ENCODE measurements at places on chromosomes 1 and 21.

DNA sequence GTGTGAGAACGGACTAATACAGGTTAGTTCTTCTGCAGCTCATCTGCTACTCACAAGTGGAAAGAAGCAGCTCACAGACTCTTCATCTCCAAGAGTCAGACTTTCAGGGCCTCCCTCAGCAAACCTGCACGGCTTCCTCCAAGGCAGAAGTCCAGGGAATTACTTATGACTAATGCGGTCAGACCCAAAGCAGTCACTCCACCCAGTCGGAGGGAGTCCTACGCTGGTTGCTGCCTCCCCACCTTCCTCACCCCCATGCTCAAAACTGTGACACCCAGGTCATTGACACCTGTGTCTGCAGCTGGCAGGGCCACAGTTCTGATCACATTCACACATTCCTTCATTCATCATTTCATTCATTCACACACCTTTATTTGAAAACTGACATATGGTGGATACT is 38.4 kb upstream of the PRDM2 start:
- no peak for DNase-seq

DNA sequence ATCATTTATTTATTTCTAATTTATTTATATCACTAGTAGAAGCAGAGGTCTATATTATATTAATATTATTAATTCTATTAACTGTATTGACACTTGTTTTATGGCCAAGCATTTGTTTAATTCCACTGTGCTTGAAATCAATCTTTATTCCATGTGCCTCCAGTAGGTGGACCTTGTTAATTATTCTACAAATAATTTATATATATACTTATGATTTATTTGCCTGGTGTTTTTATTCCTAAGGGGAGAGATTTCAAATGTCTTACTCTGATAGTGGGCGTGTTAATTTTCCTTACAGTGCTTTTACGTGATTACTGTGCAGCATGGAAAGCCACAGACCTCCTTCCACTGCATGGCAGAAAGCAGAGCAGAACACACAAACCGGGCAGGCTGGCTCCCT is 17.5 kb upstream of the OR6N2 start:
- DNase-seq, result no peak

- no peak for DNase-seq
Observed at GRCh38 chr21:40271164-40271563, 403.9 kb downstream of the PCP4 start.

DNA sequence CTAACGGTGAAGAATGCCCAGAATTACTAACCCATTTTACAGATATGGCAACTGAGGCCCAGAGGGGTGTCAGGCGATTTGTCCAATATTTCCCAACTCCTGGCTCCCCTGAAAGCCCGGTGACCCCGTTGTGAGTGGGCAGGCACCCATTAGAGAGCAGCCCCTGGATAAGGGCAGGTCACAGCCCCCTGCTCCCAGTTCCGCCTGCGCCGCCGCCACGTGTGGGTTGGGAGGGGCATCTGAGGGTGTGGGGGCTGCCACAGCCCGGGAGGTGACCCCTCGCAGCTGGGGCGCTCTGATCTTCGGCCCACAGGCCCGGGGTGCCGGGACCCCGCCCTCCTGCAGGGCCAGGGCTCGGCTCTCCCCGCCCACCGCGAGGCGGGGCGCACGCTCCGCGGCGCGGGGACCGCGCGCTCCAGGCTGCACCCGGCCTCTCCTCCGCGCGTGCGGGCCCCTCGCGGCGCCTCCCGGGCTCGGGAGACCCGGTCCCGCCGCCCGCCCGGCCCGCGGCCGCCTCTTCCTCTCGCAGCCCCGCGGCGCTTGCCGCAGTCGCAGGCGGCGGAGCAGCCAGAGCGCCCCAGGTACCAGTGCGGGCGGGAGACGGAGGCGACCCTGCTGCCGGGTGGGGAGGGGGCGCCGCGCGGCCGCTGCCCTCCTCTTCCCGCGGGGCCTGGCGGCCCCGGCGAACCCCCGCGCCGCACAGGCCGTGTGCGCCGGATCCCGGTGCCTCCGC is at the start of gene HTR6:
TSS of gene HTR6 (plus strand) at position 423 of the 733 bp plus-strand sequence. CDS start 879 bp downstream, outside the sequence.
- DNase-seq, result no peak

GRCh38 chr1:158675563-158676323 is 10.8 kb downstream of the SPTA1 start:
- DNase-seq, result no peak

GRCh38 chr1:167679714-167680113 is 42.1 kb upstream of the MPZL1 start:
- DNase-seq, result no peak

- DNase-seq, result no peak
Observed at GRCh38 chr1:119308806-119309205, 59.8 kb upstream of the HAO2 start.

- DNase-seq, result no peak
Observed at GRCh38 chr1:73671530-73671929, 526.4 kb downstream of the LRRIQ3 start.

GRCh38 chr21:38806942-38807284 is 1.2 kb downstream of the ETS2 start:
- no peak for DNase-seq

- no peak for DNase-seq
Observed at GRCh38 chr1:240562111-240562590, 49.8 kb downstream of the GREM2 start.

DNA sequence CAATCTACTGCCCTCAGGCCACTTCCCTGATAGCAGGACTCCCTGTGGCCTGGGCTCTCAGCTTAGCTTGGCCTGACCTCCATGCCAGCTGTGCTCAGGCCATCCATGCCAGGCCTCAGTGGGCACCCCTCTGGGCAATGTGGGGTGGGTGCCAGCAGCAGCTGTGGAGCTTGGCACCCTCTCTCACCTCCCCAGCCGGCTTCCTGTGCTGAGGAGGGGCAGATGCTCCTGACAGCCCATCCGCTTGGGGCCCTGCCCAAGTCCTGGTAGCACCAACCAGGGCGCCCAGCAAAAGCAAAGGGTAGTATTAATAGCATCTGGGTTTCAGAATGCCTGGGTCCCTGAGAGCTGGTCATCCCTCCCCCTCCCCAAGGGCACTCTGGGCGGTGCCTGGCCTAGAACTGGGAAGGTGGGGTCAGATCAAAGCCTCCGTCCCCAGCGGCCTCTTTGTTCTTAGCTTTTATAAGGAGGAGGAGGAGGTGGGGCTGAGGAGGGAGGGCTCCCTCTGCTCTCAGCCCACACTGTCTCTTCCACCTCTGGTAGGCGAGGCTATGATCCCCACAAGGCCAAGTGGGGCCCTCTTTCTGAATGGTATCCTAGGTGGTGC is 6.1 kb downstream of the EFNA4 start:
- DNase-seq, result no peak

- no peak for DNase-seq
Observed at GRCh38 chr1:200741551-200742207, 3.0 kb downstream of the CAMSAP2 start.

- DNase-seq, result no peak
Observed at GRCh38 chr1:167509587-167509986, 8.7 kb downstream of the CD247 start.

GRCh38 chr1:94031591-94031990 is 89.4 kb downstream of the ABCA4 start:
- no peak for DNase-seq

DNA sequence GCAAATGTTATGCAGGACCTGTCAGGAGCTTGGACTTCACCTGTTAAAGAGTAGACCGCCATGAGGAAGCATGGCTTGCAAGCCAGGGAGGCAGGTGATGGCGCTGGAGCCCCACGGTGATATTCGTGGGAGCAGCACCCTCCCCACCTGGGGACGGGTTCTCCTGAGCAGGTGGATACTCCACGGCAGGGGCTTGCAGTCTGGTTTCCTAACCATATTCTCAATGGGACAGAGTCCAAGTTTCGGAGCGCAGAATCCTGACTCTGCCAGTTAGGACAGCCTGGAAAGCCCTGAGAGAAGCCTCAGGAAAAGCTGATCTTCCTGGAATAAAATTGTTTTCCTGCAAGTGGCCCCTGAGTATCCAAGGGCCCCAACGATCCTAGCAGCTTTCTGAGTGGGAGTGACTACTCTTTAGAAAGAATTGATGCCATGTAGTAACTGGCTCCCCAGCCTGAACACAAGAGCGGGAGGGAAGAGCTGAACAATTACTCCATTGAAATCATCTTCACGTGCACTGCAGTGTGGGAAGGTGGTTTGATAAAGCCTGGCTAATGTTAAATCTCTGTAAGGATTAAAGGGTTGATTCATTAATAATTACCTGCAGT is 146.3 kb upstream of the RAB4A start:
- DNase-seq, result no peak

DNA sequence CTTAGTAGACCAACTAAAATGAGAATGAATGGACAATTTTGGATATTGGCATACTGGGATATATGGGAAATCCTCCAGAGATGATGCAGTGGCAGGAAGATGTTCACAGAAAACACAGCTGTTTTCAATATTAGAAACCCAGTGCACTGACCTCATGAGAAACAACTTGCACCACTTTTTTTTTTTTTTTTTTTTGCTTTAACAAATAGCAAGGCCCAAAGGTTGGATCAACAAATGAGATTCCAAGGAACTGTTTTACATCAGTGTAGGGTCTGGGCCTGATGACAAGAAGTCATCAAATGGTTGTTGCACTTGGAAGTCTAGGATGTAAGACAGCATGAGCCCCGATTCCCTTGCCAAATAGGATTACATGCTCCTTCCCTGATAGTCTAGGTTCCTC is 110.7 kb downstream of the SLC25A24 start:
- DNase-seq, result no peak

- no peak for DNase-seq
Observed at GRCh38 chr1:17627239-17628052, 87.9 kb downstream of the ARHGEF10L start.

- peak; percentile 99 for DNase-seq
Observed at GRCh38 chr1:109984456-109985246, at the start of gene AHCYL1. Gene AHCYL1 (plus strand): TSS chr1:109984765. CDS start chr1:109985053, 288 bp downstream.

GRCh38 chr1:64745181-64745985 is 508 bp downstream of the RAVER2 start:
- DNase-seq, result peak; percentile 57

- DNase-seq, result no peak
Observed at GRCh38 chr1:223037845-223038244, 105.2 kb downstream of the TLR5 start.

DNA sequence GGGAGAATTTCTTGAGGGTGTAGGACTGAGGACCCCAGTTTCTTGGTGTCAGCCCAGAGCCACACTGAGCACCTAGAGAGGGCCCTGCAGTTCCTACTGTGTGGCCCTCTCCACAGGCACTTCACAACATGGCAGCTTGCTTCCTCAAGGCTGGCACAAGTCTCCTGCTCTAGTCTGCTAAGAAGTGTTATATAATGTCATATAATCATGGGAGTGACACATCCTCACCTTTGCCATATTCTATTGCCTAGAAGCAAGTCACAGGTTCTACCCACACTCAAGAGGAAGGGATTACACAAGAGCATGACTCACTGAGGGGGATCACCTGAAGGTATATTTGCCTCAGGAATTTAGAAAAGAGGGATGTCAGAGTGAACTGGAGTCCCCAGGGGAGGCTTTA is 5.5 kb upstream of the SNX27 start:
- no peak for DNase-seq

GRCh38 chr21:41255190-41255589 is 61.4 kb upstream of the FAM3B start:
- DNase-seq, result no peak

DNA sequence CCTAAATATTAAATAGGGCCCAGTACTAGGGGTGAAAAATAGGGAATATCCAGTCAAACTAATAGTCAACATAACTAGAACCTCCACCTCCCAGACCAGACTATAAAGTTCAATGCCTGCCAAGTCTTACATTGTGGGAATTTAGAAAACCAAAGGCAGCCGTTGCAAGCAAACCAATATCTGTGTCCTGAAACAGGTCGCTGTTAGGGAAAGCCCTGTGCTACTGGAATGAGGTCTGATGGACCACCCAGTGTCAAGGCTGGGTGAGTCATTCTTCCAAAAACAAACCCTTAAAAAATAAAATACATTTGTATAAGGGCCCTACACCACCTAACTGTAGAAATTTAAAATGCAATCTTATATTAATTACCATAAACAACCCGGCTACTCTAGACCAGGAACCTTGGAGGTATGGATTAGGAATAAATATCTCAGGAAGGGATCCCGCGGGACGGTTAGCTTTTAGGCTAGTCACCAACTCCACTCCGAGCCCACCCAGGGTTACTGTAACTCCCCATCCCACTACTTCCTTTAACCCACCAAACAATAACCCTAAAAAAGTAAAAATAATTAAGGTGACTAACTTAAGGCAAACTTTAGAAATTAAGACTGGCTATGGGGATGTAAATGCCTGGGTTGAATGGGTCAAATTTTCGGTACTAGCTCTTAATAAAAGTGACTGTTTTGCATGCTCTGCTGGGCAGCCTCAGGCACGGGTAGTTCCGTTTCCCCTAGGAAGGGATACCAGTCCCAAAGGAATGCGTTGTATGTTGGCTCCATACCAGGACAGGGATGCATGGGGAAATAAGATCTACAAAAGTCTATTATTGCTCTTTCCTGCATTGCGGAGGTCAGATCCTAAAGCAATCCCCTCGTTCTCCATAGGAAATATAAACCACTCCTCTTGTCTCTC is 65.4 kb upstream of the TLR5 start:
- no peak for DNase-seq

- DNase-seq, result no peak
Observed at GRCh38 chr1:24779689-24780464, 34.6 kb downstream of the CLIC4 start.

GRCh38 chr1:47323599-47324031 is 9.7 kb upstream of the STIL start:
- no peak for DNase-seq

DNA sequence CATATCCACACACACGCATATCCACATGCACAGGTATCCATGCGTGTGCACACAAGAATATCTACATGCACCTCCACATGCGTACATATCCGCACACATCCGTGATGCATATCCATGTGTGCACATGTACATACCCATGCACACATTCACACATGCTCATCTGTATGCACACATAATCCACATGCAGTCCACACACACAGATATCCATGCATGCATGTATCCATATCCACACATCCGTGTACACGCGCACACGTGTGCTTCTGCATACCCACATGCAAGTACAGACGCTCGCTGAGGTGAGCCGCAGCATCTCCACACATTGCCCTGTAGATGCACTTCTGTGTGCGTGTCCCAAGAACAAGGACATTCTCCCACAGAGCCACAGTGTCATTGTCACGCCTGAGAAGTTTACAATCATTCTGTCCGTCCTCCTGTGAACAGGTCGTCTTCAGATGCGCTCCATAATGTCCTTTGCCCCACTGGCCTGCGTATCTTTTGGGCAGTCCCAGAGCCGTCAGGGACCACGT is 43.4 kb downstream of the COL18A1 start:
- no peak for DNase-seq

- DNase-seq, result no peak
Observed at GRCh38 chr1:44417351-44418021, 12.4 kb downstream of the RNF220 start.

GRCh38 chr1:30332116-30333094 is 391.0 kb downstream of the MATN1 start:
- DNase-seq, result no peak

DNA sequence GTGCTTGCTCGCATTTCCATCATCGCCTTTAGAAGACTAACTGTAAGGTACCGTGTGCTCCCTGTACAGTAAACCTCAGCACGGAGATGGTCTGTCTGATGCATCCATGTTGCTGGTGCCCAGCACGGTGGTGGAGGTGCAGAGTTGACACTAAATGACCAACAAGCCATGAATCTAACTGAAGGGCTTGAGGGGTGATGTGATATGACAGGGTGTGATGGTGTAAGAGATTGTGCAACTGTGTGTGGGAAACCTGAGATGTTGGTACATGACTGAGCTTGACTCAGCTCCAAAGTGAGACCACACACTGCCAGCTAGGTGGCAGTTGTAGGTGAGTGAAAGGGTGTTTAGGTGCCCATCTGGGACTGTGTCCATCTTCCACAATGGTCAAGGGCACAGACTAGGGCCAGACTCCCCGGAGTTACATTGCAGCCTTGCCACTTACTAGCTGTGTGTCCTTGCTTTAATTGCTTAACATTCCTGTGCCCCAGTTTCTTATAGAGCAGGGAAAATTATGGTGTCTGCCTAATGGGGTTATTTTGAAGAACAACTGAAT is 21.4 kb downstream of the SLC2A1 start:
- DNase-seq, result no peak

All from psoas muscle (tissue), 8 donors.